Esophagus muscularis mucosa (tissue), 4 donors: ENCODE measurements at places on chromosomes 5 and 9. TPM values are rescaled to one million over a fixed set of nuclear protein-coding genes. Genes with fewer than 3 reads are reported as not detected.
A peak's percentile ranks its signal among the peaks of the same experiment; 100 is the strongest.

DNA sequence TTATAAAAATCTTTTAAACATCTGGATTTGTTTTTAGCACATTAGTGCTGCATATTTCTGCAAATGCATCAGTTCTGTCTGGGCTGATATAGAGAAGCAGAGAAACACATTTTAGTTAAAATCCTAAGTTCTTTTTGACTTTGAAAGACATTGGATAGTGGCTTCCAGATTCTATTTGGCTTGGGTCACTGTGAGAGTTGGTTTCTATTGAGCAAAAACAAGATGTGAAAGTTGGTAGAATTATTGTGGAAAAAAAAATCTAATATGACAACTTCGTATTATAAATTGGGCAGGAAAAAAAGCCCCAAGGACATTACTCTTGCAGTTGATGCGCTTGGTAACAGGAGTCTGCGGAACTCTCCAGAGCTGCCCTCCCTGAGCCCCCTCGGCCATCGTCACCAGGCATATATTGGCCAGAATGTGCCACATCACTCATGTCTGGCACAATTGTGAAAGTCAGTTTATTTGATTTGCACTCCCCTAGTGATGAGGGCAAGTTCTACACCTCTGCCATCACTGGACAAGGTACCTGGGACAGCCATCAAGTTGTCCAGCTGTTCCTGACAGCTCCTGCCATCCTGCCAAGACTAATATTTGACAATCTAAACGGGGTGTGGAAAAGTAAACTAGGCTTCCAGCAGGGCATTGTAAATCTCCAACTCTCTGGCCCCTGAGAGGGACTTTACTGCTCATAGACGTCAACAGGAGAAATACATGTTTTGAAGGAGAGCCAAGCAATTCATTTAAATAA is 334.5 kb downstream of the TENT4A start:
- DNase-seq: no peak

DNA sequence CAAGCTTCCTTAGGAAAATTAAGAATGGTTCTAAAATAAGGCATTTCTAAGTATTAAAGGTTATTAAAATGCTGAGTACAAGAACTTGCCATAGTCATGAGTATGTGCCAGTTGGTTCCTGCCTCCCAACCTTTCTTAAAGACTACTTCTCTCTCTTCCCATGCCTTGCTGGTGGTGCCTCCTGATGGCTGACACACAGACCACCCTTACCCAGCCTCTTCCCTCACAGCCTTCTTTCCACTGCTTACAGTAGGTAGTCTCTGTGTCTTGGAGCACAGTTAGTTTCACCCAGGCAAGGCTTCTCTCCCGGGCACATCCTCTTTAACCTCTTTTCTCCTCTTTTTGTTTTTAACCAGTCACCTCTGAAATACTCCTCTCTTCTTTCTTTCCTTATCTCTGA is 20.6 kb upstream of the GPR150 start:
- DNase-seq: no peak

SLC6A18 gene
- not detected for total RNA-seq

DNA sequence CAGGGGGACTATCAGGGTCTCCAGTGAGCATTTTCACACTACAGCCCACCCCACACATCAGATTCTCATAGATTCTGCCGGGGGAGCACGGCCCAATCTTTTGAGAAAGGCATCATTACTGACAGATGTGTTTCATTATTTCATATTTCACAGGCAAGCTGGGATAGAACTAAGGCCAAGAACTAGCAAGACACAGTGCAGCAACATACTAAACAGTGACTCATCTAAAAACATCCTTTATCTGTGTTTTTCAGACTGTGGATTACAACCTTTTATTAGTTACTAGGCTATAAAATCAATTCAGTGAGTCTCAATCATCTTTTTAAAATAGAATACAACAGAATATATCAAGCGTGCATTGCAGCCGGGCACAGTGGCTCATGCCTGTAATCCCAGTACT is 59.8 kb downstream of the CPLANE1 start:
- DNase-seq: no peak

DNA sequence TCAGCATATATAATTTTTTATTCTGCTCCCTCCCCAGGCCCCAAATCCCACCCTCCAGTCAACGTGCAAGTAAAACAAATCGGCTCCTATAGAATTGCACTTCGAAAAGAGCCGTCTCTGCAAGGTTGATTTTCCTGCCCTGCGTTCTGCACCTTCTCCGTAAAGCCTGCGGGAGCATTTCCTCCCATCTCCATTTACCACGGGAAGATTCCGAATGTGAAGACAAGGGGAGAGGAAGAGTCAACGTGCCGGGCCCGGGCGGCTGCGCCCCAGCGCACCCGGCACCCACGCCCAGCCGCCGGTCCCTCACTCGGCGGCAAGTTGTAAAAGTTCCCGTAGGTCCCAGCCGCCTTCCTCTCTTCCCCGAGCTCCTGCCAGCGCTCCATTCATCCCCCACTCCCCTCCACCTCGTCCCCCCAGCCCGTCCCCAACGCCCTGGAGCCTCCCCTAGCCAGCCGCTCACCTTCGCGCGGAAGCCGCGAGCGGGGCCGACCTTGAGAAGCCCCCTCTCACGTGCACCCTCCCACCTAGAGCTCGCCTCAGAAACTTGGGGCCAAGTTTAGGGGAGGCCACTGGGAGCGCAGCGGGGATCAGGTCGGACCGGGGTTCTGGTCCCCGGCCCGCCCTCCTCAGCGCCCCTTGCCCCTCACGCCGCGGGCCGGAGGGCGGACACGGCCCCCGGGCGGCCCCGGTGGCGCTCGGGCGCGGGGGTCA is 431 bp downstream of the BNC2 start:
- DNase-seq: no peak

GRCh38 chr5:149143470-149143869 is 2.2 kb downstream of the ABLIM3 start:
- DNase-seq: no peak

SPINK4 gene
- total RNA-seq: not detected

CFAP77 gene
- not detected for total RNA-seq

PLPP7 gene
- total RNA-seq: 15.6 TPM

DNA sequence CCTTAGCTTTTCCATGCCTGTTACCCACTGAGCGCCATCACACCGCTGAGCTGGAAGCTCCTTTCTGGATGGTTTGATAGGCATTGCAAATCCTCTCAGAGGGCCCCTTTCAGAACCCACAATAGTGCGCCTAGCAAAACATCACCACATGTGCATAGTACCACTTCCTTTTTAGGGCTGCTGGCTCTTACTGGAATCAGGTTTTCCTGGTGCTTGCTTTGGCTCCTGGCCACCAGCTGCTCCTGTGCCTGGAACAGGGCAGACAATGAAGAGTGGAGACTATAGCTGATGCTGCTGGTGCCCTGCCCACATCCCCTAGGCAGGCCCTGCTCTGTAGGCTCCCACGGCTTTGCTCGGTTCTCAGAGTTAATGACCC is 163.6 kb upstream of the SEMA6A start:
- no peak for DNase-seq

- no peak for DNase-seq
Observed at GRCh38 chr9:128162215-128163026, 2.4 kb downstream of the BBLN start.

GRCh38 chr5:171762903-171763302 is 22.7 kb upstream of the SMIM23 start:
- no peak for DNase-seq

LPCAT1 gene
- total RNA-seq: 51.7 TPM

GRCh38 chr9:136657974-136658848 is 4.5 kb upstream of the EGFL7 start:
- DNase-seq: no peak

PRR16 gene
- total RNA-seq: 4.6 TPM

GRCh38 chr9:79080536-79080935 is 491.2 kb upstream of the TLE4 start:
- no peak for DNase-seq

NIM1K gene
- total RNA-seq: 2.3 TPM

GRCh38 chr9:130058887-130059286 is 5.2 kb downstream of the GPR107 start:
- DNase-seq: no peak

GRCh38 chr9:112473986-112474385 is 12.6 kb upstream of the KIAA1958 start:
- no peak for DNase-seq

SHISAL2B gene
- total RNA-seq: not detected

DNA sequence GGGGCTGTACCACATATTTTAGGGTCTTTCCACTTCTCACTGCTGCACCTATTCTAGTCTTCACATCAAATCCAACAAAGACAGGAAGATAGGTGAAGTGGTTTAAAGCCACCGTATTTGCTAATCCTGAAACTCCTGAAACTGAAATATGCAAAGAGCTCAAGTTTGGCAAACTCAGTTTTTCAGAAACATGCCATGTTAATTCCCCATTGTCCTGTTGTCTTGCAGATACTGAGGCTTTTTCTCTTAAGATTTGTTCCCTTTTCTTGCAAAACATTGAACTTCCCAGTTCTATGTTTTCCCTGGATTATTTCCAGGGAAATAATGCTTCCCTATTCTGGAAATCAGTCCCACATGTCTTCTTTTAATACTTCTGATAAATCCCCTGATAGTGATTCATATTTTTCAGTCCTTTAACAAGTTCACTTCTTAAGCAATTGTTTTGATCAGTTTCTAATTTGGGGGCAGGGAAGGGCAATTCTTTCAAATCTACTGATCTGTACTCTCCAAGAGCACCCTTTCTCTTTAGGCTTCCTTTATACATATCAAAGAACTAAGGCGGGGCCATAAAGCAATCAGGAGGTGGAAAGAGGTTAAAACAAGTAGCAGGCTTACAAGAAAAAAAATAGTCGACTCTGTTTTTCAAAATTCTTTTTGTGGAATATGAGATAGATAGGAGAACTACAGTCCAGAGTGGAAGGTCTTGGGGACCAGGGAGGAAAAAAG is 648.5 kb downstream of the BNC2 start:
- no peak for DNase-seq

- DNase-seq: no peak
Observed at GRCh38 chr5:206927-207536, 10.9 kb downstream of the CCDC127 start.

- no peak for DNase-seq
Observed at GRCh38 chr9:27336126-27336525, 39.2 kb upstream of the EQTN start.

- no peak for DNase-seq
Observed at GRCh38 chr9:36137392-36138004, 965 bp downstream of the GLIPR2 start.

SH3GL2 gene
- 3.3 TPM for total RNA-seq

DNA sequence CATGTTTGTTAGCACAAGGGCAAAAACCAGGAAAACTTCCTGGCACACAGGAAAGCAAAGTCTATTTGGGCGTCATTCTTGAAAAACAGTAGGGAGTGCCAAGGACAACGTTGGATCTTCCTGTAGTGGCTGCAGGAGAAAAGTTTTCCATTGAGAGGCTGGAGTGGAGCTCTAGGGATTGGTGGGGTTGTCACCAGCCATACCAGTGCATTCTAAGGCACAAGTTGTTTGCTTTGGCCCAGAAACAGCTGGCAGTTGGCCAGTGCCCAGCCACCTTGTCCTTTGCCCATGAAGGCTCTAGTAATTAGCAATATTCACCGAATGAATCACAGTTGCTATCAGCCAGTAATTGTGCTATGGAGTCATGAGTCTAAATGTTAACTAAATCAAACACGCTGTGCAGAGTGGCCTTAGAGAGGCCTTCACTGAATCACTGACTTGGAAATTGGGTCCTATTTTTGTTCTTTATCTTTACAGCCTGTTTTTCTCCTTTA is 26.4 kb downstream of the TNFSF15 start:
- DNase-seq: peak; percentile 57

- no peak for DNase-seq
Observed at GRCh38 chr5:150065886-150066285, 20.5 kb downstream of the CSF1R start.

DNA sequence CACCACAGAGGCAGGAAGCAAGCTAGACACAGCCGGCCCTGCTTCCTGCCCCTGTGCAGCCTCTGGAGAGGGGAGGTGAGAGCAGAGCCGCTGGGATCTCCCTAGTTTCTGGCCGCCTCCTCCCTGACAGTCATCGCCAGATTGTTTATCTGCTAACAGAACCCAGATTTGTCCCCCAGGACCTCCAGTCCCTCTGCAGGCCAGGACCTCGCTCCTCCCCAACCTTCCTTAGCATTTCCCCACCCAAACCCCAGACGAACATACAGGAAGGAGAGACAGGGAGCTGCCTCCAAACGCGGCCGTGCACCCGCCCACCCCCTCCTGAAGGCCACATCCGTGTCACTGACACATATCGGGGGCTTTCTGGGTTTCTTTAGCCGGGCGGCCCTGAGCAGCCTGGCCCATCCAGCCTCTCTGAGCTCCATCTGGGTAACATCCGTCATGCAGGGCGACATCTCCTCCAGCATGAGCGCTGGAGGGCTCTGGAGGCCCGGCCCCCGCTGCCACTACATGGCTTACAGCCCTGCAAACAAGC is 47.5 kb downstream of the DBH start:
- no peak for DNase-seq

LCN2 gene
- total RNA-seq: 6.2 TPM

DNA sequence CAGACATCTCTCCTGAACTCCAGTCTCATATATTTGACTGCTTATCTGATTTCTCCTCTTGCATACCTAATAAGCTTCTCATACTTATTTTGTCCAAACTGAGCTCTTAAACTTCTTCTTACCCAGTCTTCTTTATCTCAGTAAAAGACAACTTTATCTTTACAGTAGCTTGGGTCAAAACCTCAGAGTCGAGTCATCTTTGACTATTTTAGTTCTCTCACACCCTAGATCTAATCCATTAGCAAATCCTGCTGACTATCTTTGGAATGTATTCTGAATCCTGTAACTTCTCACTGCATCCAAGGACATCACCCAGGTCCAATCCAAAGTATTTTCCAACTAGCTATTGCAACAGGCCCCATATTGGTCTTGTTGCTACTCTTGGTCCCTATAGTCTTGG is 11.8 kb upstream of the JAK2 start:
- no peak for DNase-seq

DNA sequence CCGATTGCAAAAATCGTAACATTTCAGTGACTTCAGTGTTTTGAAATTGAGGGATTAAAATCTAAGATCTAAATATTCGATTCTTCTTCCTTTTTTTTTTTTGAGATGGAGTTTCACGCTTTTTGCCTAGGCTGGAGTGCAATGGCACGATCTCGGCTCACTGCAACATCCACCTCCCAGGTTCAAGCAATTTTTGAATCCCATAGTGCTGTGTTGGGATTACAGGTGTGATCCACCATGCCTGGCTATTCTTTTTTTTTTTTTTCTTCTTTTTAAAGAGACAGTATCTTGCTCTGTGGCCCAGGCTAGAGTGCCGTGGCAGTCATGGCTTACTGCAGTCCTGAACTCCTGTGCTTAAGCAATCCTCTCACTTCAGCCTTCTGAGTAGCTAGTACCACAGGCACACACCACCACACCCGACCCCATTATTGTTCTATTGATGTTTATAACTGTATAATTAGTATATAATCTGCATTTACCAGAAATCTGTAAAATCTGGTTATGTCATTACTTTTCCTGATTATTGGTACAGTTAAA is 42.7 kb downstream of the NSD1 start:
- DNase-seq: no peak
